ENCODE measurements at places on chromosomes 3 and 15.

GRCh38 chr15:52112203-52112750, 298 bp downstream of the BCL2L10 start:
- DNase-seq: no peak

DNA sequence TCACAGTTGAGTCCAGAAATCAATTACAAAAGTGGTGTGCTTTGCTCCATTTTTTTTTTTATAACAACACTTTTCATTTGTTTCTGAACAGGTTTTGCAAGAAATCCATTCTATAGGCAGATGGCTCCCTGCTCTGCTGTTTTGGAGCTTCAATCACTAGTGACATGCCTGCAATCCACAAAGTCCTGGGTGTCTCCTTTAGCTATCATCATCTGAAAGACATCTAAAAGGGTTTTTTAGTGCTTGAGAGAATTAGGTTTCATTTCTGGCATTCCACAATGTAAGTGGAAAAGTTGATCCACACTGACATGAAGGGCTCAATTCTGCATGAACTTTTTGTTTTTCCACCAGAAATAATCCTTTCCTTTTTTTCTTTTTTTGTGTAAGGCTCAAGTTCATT, 24.0 kb upstream of the MEIS2 start:
- no peak for DNase-seq

GRCh38 chr15:73873889-73874511, 636 bp downstream of the TBC1D21 start:
- DNase-seq: no peak

GRCh38 chr3:89572261-89572660, 464.8 kb downstream of the EPHA3 start:
- DNase-seq: no peak

All from BJ (cell line).